ENCODE measurements at places on chromosomes 4 and X.

DNA sequence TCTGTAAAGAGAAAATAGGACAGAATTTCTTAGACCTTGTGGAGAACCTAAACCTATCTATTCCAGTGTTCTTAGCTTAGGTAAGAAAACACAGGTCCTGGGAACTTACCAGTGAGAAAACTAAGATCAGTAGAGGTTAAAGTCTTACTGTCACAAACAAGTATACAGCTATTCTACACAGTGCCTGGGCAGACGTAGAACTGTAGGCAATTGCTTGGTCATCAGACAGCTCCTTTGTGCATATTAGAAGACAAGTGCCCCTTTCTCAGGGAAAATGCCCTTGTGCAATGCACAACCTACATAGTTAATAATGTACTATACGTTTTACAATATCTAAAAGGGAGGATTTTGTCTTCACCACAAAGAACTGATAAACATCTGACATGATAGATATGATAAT lies 86.6 kb upstream of the JADE1 start:
- no peak for DNase-seq

GRCh38 chrX:14872355-14872754 lies 514 bp downstream of the FANCB start:
- no peak for DNase-seq

DNA sequence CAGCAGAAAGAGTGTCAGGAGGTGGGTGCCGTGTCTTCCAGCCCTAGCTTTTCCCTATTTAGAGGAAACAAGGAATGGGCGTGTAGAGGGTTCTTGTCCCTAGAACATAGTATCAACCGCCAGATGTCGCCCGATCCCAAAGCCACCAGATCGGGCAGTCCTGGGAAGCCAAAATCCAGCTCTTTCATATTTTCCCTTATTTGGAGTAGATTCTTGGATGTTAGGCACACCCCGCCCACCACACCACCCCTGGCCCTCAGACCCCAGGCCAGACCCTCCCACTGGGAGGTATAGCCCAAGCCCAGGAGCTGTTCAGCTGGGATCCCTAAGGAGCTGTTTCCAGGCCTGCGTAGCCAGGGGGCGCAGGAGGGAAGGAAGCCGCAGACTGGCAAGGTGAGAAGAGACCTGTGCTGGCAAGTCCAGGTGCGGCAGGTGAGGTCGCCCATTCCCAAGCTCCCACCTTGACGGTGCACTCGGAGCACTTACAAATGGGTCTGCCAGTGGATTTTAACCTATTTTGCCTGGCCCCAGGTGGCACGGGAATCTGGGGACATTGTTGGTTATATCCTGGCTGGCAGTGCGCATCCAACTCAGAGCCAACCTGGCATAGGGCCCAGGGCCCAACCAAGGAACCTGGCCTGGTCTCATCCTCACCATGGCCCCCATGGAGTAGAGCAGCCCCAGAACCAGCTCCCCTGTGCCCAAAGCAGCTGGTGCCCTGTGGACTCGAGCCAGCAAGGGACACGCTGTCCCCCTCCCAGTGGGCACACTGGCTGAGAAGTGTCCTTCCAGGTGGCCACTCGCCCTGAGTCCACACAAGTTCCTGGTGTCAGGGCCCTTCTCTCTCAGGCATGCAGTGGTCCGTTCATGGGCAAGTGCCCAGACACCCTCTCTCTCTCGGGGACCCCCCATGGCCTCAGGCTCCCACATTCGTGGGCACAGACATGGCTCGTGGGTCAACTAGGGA lies 811 bp downstream of the FLNA start:
- no peak for DNase-seq

GRCh38 chr4:54278216-54278615 lies 49.1 kb downstream of the PDGFRA start:
- DNase-seq: no peak

DNA sequence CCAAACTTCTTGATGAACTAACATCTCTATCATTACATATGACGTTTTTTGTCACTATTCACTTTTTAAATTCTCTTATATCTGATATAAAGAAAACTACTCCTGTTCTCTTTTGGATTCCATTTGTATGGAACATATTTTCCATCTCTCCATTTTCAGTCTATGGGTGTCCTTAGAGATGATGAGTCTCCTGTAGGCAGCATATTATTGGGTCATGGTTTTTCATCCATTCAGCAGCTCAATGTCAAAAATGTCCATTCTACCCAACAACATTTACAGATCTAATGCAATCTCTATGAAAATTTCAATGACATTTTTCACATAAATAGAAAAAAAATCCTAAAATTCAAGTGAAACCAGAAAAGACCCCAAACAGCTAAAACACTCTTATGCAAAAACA lies 60.3 kb downstream of the BRWD3 start:
- DNase-seq: no peak

DNA sequence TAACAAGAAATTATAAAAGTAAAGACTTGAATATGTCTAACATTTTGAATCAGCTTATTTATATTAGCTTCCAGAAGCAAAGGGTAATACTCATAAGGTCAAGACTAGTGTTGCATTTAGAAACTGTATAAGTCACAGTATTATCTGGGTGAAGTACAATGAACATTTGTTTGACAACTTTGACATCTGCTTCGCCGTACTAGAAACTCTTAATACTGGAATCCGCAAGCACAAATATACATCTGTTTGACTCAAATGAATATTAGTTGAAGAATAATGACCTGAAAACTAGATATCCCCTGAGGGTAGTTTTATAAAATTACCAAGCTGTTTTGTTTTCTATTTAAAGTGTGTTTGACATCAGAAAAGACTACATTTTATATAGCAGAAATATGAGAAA lies 135.4 kb upstream of the ATOH1 start:
- no peak for DNase-seq

DNA sequence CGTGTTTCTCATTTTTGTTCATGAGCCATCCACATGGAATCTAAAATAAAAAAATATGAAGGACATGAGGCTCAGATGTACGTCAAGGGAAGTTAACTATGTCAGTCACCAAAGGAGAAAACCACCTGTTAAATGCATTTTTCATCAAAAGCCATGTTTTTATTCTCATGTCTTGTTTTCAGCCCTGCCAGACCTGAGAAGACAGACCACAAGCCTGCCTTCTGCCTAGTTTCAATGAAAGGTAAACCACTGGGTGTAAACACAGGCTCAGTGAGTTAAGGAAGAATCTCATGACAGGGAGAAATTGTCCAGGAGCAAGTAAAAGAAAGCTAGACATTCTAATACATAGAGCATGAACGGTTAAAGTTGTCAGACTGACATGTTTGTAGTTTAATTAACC lies 52.3 kb upstream of the TNIP3 start:
- no peak for DNase-seq

- no peak for DNase-seq
Observed at GRCh38 chr4:6308899-6309643, 39.4 kb downstream of the WFS1 start.

GRCh38 chrX:34300871-34301270 lies 168.8 kb upstream of the FAM47A start:
- no peak for DNase-seq

- no peak for DNase-seq
Observed at GRCh38 chrX:1336948-1337779, 579 bp downstream of the IL3RA start.

DNA sequence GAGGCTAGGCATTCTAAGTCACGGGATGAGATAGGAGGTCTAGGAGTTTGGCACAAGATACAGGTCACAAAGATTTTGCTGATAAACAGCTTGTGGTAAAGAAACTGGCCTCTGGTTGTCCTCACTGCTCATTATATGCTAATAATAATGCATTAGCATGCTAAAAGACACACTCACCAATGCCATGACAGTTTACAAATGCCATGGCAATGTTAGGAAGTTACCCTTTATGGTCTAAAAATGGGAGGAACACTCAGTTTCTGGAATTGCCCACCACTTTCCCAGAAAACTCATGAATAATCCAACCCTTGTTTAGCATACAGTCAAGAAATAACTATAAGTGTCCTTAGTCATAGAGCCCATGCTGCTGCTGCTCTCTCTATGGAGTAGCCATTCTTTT lies 286.9 kb downstream of the ZNF674 start:
- DNase-seq: no peak

DNA sequence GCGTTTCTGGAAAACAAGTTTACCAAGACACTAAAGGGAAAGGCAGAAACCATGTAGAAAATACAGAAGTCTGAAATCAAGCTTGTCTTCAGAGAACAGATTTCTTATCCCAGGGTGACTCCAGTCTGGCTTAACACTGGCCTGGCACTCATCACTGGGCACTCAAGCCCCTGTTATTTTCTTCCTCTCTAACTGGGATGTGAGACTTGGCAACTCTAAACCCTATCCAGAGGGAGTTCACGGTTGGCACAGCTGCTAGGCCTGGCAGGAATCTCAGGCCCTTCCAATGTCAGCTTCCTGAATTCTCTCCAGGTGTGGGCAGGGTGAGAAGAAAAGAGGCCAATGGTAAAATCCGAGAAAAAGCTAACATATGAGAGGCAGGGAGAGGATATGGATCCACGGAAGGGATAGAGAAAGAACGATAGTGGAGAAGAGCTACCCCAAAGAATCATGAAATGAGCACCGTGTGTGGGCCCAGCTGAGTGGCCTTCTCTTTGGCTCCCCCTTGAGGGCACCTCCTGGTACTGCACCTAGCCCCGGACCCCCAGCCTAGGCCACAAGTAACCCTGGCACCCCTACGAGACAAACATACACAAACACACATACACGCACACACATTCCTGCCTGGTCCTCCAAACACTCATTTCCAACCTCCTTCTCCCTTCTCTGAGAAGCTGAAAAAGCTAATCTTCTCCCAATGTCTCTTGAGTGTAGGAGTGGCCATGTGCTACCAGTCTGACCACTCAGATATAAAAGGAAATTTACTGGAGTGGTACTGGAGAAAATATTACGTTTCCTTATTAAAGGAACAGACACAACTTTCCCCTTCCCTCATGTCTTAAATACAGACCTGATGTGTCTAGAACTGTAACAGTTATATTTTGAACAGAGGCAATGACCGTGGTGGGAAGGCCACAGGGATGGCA lies 16.6 kb upstream of the PTCHD1 start:
- no peak for DNase-seq

DNA sequence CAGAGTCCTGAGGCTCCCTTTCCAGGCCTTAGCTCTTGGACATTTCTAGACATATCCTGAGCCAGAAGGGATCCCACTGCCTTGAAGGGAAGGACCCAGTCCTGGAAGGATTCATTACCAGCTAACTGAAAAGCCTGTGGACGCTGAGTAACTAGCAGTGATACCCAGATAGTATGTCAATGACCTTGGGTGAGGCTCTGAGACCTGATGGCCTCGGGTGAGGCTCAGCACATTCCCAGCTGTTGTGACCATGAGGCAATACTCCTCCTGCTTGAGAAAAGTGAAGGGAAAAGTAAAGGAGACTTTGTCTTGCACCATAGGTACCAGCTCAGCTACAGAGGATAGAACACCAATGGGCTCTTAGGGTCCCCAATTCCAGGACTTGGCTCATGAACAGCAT lies 268.1 kb downstream of the DKK2 start:
- no peak for DNase-seq

- no peak for DNase-seq
Observed at GRCh38 chr4:175616287-175616686, 195.8 kb downstream of the GPM6A start.

- no peak for DNase-seq
Observed at GRCh38 chr4:44869222-44869882, 143.0 kb upstream of the GNPDA2 start.

- no peak for DNase-seq
Observed at GRCh38 chrX:45083314-45083713, 117.4 kb downstream of the DIPK2B start.

DNA sequence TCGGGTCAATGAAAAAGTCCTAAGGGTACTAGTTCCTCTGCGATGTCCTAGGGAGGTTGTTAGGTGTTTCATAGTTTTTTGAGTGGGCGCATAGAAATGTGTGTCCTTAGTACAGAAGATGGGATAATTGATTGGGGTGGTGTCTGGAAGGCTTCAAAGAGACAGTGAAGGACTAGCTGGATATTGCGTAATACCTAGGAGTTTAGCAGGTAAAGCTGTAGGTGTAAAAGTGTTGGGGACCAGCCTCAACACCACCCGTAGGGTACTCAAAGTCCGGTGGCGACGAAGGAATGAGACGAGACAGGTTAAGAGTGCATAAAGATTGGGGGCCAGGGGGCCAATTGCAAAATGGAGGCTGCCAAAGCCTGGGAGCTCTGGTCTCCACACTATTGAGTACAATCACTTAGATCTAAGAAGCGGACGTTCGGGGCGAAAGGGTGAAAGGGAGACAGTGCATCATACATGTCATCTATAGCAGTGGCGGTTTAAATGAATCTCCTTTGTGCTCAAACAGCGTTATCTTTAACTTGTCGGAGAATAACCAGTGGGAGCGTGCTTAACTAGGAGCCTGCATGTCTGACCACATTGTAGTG lies 1.0 kb downstream of the TRMT44 start:
- DNase-seq: no peak

GRCh38 chr4:48623182-48623780 lies 133.2 kb downstream of the ZAR1 start:
- no peak for DNase-seq

DNA sequence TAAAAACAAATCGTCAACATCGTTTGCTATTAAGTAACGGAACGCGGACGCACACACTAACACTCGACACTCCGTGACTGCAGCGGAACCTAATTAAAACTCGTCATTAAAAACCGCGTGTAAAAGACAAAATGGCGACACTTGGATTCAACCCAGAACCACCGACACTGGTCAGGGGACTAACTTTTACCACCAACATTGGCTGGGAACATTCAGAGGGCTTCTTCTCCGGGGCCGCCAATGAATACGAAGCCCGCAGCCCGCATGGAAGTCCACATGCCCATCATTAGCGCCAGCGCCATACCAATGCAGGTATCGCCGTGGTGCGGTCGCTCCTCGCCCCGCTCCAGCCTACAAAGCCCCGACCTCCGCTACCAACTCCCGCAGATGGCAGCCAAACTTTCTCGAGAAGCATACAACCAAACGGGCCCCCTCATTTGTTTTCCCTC lies 498 bp downstream of the RBMX start:
- DNase-seq: peak; percentile 2

DNA sequence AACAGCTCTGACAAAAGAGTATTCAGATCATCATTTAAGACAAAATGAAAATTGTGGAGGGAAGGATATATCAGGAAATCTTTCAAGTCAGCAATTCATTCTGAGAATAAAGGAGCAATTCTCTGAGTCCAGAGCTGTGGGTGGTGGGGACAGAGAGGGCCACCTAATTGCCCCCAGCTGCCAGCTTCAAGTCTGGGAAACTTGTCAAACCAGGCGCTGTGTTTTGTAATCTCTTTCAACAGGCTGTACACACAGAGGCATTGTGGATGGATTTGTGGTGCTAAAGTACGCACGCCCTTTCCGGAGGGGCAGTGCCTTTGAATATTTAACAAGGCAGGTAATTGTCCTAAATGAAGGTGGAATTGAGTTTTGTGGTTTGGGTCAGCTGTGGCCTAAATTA lies 591.1 kb upstream of the BOD1L1 start:
- no peak for DNase-seq

GRCh38 chr4:111601671-111602070 lies 543.6 kb upstream of the FAM241A start:
- DNase-seq: no peak
